Urinary bladder (tissue), 4 donors: ENCODE measurements at places on chromosomes 4 and X. TPM values are rescaled to one million over a fixed set of nuclear protein-coding genes. Genes with fewer than 3 reads are reported as not detected.

VAMP7 gene
- total RNA-seq: 44.9 TPM

PFKFB1 gene
- 0.16 TPM for total RNA-seq

SLC25A43 gene
- total RNA-seq: 12.4 TPM

DNA sequence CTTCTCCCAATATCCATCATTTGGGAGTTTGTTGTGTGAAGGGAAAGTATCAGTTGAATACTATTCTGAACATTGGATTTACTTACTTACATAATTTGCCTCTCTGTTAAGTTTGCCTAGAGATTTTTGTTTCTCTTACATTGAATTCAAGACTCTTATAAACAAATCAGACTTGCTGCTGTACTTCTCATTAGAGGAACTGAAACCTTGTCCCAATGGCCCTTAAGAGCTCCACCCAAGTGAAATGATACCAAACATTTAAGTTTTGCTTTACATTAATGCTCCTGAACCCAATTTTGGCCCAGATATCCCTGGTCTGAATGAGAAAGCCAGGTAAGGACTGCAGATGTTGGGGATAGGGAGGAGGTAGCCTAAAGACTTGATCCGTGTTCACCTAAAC is 32.0 kb downstream of the HAND2 start:
- DNase-seq: no peak

DNA sequence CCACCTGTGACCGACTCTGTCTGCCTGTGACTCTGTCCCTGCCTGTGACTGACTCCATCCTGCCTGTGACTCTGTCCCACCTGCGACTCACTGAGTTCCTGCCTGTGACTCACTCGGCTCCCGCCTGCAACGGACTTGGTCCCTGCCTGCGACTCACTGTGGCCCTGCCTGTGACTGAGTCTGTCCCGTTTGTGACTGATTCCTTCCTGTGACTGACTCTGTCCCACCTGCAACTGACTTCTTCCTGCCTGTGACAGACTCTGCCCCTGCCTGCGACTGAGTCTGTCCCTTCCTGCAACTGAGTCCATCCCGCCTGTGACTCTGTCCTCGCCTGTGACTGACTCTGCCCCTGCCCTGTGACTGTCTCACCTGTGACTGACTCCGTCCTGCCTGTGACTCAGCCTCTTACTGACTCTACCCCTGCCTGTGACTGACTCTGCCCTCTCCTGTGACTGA is 9.6 kb upstream of the UVSSA start:
- no peak for DNase-seq

DNA sequence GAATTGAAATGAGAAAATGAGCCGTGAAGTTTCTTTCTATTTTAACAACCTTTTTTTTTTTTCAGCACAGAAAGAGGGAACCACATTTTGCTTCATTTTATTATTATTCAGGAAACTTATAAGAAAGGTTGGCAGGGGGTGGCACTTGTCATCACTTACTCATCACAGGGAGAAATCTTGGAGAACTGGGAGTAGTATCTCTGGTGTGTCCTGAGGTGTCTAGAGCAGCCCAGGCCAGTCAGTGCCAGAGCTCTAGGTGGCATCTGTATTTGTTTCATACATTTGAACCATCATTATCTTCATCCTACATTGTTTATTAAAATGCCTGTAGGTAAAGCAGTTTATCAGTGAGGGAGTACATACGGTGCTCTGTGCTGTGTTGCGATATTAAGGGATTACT is 43.8 kb upstream of the ARHGAP24 start:
- DNase-seq: no peak

- no peak for DNase-seq
These were observed 118.9 kb downstream of the TMA16 start for GRCh38 chr4:163613383-163613782.

DNA sequence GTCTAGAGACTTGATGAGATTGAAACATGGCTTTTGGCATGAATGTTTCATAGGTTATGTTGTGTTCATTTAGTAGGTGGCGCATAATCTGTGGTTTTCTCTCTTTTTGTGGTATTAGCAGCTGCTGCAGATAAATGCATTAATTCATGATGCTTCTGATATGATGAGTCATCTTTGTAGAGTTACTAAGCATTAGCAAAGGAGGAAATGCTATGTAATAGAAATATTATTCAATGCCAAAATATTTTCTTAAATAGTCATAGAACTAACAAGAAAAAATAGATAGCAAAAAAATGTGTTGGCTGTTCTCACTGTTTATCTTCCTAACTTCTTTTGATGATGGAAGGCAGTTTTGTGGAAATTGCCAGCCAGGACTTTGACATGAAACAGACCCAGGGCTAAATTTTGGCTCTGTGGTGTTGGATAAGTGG is 3.6 kb downstream of the ZXDB start:
- DNase-seq: no peak
